ENCODE measurements at places on chromosomes 6 and 20.

DNA sequence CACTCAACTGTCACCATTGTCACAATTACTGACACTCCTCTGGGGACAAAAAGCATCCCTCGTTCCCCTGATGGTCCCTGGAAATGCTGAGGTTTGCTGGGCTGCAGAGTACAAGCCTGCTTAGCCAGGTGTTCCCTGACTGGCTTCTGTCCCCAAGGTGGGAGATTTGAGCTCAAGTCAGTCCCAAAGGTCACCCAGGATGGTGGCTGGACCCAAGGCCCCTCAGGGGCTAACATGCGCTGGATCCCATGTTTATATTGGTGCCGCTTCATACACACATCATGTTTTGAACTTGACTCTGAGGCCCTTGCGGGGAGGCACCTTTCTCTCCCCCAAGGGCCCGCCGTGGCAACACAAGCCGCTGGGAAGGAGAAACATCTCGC is 44.2 kb downstream of the PMEPA1 start:
- no peaks in the 10 kb centered on the region for H3K4me1 ChIP-seq
- no peak overlapping the region for H3K4me3 ChIP-seq
- DNase-seq = no peak
- no peak overlapping the region for H3K27ac ChIP-seq
- H3K36me3 ChIP-seq = peaks cover 11% of the 10 kb centered on the region
- no peaks in the 10 kb centered on the region for H3K27me3 ChIP-seq

GRCh38 chr20:46054606-46055005 is 25.6 kb downstream of the SLC12A5 start:
- DNase-seq = no peak
- no peak overlapping the region for H3K27ac ChIP-seq
- no peak overlapping the region for H3K4me3 ChIP-seq

- H3K27me3 ChIP-seq = no peaks in the 10 kb centered on the region
- DNase-seq = no peak
Measured at GRCh38 chr6:118708744-118709143, 57.4 kb upstream of the CEP85L start.

DNA sequence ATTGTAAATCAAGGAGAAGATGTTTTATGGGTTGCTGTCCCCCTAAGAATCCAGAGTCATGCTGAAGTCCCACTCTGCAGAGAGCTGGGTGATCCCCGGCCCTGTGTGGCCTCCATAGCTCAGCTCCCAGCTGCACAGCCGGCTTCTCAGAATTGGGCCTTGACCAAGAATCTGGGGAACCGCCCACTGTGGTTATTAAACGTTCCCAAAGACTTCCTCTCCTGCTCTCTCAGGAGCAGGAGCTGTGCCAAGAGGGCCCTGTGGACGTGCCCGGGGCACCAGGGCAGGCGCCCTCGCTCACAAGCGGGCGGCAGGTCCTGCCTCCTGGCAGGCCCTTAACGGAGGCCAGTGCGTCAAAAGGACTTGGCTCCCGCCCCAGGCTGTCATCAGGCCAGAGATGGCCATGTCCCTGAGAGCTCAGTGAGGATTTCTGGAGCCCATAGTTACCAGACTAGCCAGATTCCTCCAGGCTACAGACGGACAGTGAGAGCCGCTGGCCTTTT is 30.4 kb downstream of the ZC3H12D start:
- peaks cover 6% of the 10 kb centered on the region for H3K4me1 ChIP-seq
- H3K27me3 ChIP-seq = no peaks in the 10 kb centered on the region
- peak overlapping the region; percentile 44 for H3K4me3 ChIP-seq
- peak; percentile 71 for DNase-seq

DNA sequence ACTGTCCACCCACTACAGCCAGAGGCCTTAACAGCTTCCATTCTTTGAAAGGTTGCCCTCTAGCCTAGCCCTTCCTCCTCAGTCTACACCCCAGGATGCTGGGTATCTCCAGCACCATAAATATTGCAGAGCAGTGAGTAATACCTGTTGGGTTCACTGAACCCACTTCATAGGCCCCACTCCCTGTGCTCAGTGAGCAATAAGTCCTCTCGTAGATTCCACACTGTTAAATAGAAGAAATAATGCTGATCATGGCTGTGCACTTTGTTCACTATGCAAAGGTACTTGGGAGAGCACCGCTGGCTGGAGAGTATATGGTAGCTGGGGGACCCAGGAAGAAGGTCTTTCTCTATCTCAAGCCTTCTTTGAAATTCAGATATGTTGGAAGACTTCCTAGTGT is 87.3 kb downstream of the RSPH3 start:
- H3K4me3 ChIP-seq = no peak overlapping the region
- no peak for DNase-seq
- H3K27ac ChIP-seq = no peak overlapping the region

DNA sequence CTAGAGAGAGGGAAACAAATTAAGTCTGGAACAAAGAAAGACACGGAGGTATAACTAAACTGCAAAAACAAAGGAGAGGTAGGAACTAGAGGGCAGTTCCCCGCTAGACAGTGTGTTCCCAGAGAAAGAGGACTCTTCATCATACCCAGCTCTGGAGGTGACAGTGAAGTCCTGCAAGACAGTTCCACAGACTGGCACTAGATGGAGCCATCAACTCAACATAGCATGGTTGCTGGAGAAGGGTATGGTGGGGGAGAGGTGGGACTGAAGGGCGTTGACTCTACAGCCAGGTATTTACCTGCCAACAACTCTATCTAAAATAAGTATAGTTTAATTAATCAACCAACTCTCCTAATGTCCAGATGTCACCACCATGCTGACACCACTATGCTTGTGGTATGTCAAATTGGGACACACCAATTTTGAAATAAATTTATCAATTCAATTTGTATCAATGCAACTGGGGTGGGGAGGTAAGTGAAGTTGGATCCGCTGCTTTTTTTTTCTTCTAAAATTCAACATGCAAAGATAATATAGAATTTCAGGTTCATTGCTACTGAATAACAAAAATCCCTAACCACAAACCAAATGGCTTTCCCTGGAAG is 9.7 kb downstream of the BACH2 start:
- peaks cover 24% of the 10 kb centered on the region for H3K4me1 ChIP-seq
- DNase-seq = peak; percentile 77
- no peaks in the 10 kb centered on the region for H3K36me3 ChIP-seq
- H3K27me3 ChIP-seq = no peaks in the 10 kb centered on the region

DNA sequence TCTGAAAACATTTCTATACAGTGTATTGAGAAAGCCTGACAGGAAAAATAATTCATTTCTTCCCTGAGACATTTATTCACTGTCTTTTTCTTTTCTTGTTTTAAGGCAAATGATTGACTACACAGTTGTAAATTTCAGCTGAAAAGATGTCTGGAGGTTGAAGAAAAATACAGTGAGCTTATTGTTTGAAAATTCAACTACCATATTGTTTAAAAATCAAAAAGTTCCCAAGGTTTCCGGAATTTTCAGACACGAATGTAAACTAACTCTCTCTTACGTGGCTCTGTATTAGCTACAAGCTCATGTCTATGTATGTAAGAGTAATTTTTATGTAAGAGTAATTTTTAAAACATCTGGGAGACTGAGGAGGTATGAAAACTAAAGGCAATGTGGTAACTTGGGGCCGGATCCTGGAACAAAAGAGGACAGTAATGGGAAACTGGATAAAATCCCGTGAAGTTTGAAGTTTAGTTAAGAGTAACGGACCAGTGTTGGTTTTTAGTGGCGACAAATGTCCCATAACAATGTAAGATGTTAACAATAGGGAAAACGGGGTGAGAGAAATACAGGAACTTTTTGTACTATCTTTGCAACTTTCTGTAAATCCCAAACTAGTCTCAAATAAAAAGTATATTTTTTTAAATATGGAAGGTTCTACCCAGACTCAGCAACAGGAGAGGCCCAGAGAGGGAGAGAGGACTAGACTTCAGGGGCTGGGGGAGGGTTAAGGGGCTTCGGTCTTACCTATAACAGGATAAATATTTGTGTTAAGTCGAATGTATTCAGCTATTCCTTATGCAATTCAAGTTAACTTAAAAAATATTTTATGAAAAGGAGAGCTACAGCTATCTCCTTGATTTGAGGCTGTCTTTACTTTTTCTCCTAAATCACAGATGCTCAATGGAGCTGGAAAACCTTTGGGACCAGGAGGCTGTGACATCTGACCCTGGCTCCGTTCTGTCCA is 1.3 kb downstream of the PTGIS start:
- no peak overlapping the region for H3K27ac ChIP-seq
- H3K36me3 ChIP-seq = no peaks in the 10 kb centered on the region
- peaks cover 43% of the 10 kb centered on the region for H3K4me1 ChIP-seq
- H3K27me3 ChIP-seq = no peaks in the 10 kb centered on the region
- no peak overlapping the region for H3K4me3 ChIP-seq

GRCh38 chr6:38578075-38578474 is 61.7 kb downstream of the BTBD9 start:
- H3K27ac ChIP-seq = no peak overlapping the region
- peaks cover 3% of the 10 kb centered on the region for H3K36me3 ChIP-seq
- H3K4me3 ChIP-seq = no peak overlapping the region
- no peaks in the 10 kb centered on the region for H3K27me3 ChIP-seq
- H3K4me1 ChIP-seq = no peaks in the 10 kb centered on the region

DNA sequence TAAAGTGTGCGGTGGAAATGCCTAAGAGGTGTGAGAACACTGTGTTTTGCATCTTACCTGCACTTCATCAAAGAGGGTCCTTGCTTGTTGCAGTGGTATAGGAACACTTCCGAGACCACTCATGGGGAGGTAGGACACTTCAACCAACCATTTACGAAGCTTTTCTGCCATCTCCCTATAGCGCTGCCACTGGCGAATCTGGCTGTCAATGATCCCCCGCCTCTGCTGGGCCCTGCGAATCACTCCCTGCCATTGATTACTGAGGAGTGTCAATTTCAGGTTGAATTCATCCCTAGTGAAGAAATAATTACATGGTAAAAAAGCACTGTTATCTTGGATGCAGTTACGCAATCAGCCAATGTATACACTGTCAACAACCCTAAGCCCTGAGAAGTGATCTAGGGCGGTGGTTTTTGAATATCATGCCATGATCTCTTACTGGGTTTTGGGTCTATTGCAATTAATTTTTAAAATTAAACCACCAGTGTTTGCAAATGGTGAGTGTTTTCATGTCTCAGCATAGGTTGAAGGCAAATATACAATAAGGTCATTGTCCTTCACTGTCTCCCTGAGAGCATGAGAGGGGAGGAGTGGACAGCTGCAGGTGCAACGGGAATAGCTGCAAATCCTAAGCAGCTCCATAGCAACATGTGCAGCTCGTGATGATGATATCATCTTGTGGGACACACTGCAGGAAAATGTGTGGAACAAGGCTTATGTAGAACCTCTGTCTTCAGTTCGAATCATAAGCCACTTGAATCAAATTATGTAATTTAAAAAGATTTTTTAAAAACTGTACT is 400.6 kb downstream of the ESR1 start:
- peak; percentile 6 for DNase-seq
- H3K4me1 ChIP-seq = no peaks in the 10 kb centered on the region
- no peaks in the 10 kb centered on the region for H3K27me3 ChIP-seq
- no peak overlapping the region for H3K4me3 ChIP-seq
- H3K27ac ChIP-seq = no peak overlapping the region

- no peak for DNase-seq
- H3K27ac ChIP-seq = no peak overlapping the region
- H3K4me1 ChIP-seq = no peaks in the 10 kb centered on the region
- no peak overlapping the region for H3K4me3 ChIP-seq
- H3K27me3 ChIP-seq = peaks cover 24% of the 10 kb centered on the region
Measured at GRCh38 chr20:40680161-40680959, 8.7 kb downstream of the MAFB start.

DNA sequence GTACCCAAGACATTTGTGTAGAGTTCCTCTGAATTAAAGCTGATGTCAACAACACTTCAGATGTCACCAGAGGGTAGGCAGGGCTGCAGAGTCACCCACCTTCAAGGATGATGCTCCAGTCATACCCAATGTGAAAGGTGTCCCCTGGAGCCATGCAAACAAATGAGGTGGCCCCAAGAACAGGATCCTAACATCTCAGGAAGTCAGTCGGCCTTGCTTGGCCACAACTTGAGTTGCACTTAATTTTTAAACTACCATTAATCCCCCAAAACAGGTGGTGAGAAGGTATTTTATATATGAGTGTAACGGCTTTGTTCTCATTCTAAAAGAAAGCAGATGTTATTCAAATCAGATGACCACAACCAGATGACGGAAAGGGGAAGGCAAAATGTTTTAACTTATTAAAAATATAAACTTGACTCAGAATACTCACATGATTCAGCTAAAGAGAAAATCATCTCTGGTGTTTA is 21.1 kb upstream of the SERPINB1 start:
- H3K27me3 ChIP-seq = no peaks in the 10 kb centered on the region
- H3K36me3 ChIP-seq = no peaks in the 10 kb centered on the region
- H3K4me3 ChIP-seq = no peak overlapping the region
- DNase-seq = peak; percentile 64

- no peak overlapping the region for H3K4me3 ChIP-seq
- H3K27me3 ChIP-seq = no peaks in the 10 kb centered on the region
- peaks cover 14% of the 10 kb centered on the region for H3K36me3 ChIP-seq
Measured at GRCh38 chr20:25323496-25324246, 67.0 kb downstream of the ABHD12 start.

DNA sequence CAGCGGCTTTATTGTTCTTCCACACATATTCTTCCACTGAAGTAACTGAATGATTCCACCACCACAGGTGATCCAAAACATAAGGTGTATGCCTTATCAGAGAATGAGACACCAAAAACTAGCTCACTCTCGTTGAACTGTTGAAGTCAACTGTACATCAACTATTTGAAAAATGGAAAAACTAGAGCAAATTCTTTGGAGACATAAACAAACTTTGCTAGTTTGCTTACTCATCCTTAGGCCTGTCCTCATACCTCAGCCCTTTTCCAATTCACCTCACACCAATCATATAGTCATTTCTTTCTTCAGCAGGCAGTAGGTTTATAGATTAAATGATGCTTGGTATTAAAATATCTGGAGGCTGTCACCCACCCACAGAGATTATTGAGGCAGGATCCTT is 77.1 kb upstream of the RNF217 start:
- H3K27ac ChIP-seq = no peak overlapping the region
- H3K27me3 ChIP-seq = no peaks in the 10 kb centered on the region
- no peak overlapping the region for H3K4me3 ChIP-seq
- no peak for DNase-seq

- DNase-seq = no peak
- no peak overlapping the region for H3K4me3 ChIP-seq
- no peaks in the 10 kb centered on the region for H3K36me3 ChIP-seq
- H3K4me1 ChIP-seq = peaks cover 26% of the 10 kb centered on the region
- H3K27ac ChIP-seq = peak overlapping the region; percentile 77
Measured at GRCh38 chr6:73802366-73802765, 106.4 kb downstream of the CD109 start.

DNA sequence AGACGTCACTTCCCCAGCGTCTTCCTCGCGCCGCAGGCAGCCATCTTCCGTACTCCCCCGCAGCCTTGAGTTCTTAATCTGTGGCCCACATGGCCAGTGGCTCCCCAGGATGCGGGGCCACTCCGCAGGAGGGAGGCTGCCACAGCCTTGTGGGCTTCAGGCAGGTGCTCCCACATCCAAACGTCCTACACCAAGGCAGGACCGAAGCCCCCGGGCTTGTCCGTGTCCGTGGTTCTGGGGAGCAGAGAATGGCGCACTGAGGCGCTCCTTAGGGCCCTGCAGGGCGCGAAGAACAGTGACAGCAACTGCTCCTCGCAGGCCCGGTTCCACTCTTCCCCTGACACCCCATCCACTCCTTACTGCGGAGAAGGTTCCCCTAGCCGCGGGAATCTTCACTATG is 755.8 kb downstream of the PRIM2 start:
- H3K36me3 ChIP-seq = no peaks in the 10 kb centered on the region
- H3K27ac ChIP-seq = no peak overlapping the region
- no peak overlapping the region for H3K4me3 ChIP-seq
- no peaks in the 10 kb centered on the region for H3K4me1 ChIP-seq
- no peak for DNase-seq

- H3K27ac ChIP-seq = no peak overlapping the region
- H3K27me3 ChIP-seq = no peaks in the 10 kb centered on the region
- DNase-seq = peak; percentile 29
- no peaks in the 10 kb centered on the region for H3K4me1 ChIP-seq
- H3K36me3 ChIP-seq = no peaks in the 10 kb centered on the region
Measured at GRCh38 chr6:6543181-6543879, 45.2 kb upstream of the LY86 start.

Measured in SJCRH30 (cell line).